ENCODE measurements at places on chromosomes 1 and 21.
A peak's percentile ranks its signal among the peaks of the same experiment; 100 is the strongest.

DNA sequence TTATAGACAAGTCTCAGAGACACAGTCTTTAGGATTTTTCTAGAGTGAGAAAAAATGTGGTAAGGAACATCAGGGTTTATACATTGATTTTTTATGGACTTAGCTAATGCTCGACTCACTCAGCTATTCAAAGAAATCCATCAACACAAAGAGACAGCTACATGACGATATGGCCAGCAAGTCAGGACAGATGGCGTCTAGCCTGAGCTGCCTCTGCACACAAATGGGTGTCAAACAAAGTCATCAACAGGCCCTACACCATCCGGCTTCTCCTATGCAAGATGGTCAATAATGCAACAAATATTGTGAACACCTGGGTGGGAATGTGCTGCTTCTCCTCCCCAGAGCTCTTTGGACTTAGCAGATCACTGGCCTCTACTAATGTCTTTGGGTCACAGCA is 13.3 kb upstream of the ERICH3 start:
- DNase-seq: no peak

GRCh38 chr1:1042835-1043234 is 22.9 kb downstream of the AGRN start:
- DNase-seq: no peak

- no peak for DNase-seq
These were observed 219.6 kb downstream of the MRPL39 start for GRCh38 chr21:25387665-25388064.

DNA sequence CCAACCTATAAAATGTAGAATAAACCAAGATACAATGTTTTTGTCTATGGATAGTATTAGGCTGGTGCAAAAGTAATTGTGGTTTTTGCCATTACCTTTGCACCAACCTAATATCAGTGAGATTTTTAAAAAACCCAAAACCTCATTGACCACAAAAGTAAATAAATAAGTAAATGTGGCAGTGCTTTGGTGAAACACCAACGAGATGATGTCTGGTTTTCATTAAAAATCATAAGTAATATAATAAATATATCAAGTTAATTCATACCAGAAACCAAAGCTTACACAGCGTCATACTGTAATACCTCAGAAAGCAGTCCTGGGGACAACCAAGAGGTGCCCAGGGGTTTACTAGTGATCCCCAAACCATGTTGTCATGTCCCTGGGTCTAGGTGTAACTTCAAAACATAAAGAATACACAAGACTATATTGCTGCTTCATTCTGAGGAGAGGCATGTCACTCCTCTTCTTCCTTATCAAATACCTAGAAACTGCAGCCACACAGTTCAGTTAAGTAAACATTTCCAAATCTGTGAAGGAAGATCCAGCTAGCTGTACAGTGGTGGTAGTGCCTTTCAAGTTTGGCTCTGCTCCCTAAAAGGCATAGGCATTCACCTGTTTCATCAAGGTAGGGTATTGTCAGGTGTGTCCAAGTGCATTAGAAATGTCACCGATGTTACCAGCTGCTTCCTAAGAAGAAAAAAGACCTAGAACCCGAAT is 51.6 kb upstream of the ZC3H11B start:
- no peak for DNase-seq

DNA sequence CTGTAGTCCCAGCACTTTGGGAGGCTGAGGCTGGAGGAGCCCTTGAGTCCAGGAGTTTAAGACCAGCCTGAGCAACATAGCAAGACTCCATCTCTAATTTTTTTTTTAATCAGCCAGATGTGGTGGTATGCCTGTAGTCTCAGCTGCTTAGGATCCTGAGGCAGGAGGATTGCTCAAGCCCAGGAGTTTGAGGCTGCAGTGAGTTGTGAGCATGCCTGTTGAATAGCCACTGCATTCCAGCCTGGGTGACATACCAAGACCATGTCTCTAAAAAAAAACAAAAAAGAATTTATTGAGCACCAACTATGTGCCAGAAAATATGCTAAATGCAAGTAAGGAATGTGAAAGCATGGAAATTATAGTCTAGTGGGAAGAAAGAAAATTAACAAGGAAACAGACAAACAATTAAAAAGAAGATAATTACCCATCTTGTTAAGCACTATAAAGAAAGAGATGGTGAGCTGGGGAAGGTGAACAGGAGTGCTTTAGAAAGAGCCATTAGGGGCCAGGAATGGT is 104.0 kb upstream of the ZNF678 start:
- no peak for DNase-seq

DNA sequence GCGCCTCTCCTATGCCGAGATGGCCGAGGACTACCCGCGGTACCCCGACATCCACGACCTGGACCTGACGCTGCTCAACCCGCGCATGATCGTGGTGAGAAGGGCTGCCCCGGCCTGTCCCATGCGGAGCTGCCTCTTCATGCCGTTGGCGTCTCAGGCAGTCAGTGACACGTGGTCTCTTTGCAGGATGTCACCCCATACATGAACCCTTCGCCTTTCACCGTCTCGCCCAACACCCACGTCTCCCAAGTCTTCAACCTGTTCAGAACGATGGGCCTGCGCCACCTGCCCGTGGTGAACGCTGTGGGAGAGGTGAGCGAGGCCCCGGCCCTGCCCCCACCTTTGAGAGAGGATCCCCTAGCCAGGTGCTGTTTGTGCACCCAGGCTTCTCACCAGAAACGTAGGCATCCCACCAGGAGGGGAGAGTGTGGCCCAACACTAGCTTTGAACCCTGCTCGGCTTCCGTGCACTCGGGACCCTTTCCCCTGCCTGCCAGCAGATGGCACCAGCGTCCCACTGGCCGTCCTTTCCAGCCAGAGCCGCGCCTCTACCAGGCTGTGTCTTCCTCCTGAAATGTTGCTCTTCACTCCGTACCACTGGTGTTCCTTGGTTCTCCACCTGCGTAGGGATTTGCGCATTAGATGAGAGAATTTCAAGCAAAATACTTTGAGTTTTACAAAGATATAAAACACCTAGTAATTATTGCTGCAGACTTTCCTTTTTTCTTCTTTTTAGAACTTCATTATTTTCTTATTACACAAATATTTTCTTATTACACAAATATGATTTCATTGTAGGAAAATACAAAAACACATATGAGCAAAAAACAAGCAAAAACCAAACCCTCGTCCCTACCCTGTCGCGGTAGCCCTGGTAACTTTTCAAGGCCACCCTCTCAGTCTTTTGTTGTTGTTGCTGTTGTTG is 9.0 kb downstream of the NPPA start:
- DNase-seq: peak; percentile 50

GRCh38 chr1:5271264-5271663 is 616.9 kb downstream of the AJAP1 start:
- DNase-seq: no peak

GRCh38 chr1:12359359-12360133 is 129.7 kb downstream of the VPS13D start:
- no peak for DNase-seq

DNA sequence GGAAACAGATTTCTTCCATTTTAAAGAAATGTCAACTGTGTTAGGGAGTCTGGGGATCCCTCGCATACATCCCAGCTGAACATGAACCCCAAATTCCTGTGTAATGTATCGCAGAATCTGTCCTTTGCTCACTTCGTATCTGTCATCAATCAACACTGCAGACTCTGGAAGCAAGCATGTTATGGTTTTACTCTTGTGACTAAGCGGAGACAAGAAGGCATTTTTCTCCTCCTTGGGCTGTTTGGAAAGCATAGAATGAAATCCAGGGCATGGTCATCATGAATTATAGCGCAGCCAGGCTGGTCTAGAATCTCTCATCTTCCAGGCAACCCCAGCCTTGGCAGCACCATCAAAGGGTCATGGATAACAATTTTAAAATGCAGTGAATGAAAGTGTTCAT is 290.2 kb downstream of the KIF26B start:
- no peak for DNase-seq

DNA sequence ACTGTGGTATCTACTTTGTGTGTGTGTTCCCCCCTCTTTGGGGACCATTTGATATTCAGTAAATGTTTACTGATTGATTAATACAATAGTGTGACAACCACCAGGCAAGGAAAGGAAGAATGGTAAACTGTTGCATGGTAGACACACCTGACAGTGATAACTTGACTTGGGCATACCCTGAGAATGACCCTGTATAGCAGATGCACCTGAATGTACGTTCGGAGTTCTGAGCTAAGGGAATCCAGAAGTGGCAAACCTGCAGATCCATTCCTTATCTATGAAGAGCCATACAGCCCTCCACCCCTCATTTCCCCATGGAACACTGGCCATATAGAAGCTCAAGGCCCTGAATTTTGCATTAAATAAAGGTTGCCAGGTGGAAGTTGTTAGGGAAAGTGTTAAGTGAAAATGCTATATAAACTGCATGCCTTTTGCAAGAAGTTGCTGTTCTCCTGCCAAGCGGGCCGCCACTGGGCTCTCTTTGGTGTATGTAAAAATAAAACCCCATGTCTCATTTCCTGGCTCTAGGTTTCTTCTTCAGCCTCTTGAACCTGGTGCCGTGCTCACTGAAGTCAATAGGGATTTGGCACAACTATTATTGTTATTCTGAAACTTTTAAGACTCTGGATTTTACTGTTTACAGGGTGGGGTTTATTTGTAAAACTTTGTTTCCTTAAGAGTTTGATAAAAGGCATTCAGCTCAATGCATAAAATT is 32.6 kb upstream of the DENND1B start:
- DNase-seq: no peak

DNA sequence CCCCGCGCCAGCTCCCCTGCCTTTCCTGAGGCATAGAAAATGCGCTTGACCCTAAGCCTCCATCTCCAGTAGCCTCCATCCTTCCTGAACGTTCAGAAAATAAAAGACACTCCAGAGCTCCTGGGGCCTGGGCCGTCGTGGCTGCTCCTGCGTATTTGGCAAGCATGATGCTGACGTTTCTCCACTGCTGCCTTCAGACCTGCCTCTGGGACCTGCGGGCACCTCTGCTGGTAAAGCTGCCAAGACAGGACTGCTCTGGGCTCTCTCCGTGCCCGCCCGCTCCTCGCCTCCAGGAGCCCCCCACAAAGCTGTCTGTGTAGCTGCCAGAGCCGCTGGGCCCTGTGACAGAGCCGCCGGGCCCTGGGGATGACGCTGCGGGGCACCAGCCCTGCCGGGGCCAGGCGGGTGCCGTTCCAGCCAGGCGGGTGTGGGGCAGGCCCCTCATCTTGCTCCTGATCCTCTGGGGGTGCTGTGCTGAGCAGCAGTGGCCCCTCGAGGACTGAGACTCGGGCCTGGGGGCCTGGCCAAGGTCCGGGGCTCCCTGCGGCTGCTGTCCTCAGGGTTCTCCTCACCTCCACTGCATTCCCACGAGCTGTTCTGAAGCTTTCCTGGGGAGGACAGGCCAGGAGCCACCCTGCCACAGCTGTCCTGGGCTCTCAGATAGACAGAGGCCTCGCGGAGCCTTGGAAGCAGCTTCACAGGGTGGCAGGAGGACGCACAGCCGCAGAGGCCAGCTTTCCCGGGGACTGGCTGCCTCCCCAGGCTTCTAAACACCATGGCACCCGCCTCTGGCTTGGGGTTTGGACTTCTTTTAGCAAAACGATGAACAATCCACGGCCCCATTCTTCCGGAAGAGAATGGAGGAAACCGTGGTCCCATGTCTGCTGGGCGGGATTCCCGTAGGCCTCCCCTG is 48.1 kb downstream of the MORN1 start:
- DNase-seq: no peak

All from activated naive CD4-positive, alpha-beta T cell (primary cell).